ENCODE measurements at places on chromosomes 5 and 9.

GRCh38 chr9:87515006-87515405 is 17.3 kb downstream of the DAPK1 start:
- no peak for DNase-seq

DNA sequence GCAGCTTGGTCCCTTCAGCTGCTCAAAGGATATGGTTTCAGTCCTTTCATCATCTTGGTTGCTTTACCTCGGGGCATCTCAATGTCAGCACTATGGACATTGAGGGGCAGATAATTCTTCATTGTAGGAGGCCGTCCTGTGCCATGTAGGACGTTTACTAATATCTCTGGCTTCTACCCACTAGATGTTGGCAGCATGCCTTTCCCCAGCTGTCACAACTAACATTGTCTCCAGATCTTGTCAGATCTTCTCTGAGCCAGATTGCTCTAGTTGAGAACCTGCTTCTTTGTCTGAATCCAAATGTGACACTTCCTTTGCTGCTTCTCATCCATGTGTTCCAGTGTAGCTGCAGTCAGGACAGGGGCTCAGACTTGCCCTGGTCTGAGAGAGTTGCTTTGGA is 10.3 kb downstream of the PTPA start:
- no peak for DNase-seq

- DNase-seq = peak; percentile 62
Observed at GRCh38 chr9:38017149-38017884, 51.7 kb downstream of the SHB start.

DNA sequence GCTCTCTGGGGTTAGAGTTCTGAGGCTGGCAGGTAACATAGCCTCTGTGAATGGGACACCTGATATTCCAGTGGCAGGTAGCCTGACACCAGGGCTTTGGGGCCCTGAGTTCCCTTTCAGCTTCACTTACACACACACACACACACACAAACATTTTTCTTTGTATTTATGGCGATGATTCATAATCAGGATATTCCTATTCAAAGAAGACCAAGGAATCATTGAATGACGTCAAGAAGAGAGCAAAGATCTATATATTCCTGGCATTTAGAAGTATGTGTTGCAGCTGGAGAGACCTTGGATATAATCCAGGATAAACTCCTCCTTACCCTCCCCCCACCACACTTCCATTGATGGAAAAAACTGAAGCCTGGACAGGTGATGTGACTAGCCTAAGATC is 7.9 kb upstream of the ENTREP1 start:
- no peak for DNase-seq

DNA sequence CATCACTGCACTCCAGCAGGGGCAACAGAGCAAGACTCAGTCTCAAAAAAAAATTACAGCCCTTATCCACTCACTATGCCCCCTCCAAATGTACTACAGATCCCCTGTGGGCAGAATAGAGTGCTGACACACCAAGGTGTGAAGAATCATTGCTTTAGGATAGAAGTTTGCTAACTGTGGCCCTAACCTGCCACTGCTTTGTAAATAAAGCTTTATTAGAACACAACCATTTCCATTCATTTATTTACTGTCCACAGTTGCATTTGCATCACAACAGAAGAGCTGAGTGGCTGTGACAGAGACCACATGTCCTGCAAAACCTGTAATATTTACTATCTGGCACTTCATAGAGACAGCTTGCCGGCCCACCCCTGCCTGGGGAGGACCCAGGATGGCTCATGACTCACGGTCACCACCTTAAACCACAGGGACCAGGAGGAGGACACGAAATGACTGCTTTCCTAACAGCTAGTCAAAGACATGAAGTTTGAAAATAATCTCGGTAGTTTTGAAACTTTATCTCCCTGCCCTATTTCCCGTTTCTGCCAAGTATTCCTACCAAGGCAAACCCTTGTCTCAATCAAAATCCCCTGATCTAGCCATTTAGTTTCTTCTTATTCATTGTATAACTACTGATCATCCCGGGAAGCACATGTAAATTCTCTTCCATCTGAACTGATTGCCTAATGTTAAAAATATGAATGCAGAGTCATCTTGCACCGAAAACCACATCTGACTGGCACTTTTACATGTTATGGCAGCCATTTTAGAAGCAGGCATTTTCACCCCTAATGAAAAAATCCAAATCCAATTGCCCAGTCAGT is 206.1 kb downstream of the SLIT3 start:
- no peak for DNase-seq

DNA sequence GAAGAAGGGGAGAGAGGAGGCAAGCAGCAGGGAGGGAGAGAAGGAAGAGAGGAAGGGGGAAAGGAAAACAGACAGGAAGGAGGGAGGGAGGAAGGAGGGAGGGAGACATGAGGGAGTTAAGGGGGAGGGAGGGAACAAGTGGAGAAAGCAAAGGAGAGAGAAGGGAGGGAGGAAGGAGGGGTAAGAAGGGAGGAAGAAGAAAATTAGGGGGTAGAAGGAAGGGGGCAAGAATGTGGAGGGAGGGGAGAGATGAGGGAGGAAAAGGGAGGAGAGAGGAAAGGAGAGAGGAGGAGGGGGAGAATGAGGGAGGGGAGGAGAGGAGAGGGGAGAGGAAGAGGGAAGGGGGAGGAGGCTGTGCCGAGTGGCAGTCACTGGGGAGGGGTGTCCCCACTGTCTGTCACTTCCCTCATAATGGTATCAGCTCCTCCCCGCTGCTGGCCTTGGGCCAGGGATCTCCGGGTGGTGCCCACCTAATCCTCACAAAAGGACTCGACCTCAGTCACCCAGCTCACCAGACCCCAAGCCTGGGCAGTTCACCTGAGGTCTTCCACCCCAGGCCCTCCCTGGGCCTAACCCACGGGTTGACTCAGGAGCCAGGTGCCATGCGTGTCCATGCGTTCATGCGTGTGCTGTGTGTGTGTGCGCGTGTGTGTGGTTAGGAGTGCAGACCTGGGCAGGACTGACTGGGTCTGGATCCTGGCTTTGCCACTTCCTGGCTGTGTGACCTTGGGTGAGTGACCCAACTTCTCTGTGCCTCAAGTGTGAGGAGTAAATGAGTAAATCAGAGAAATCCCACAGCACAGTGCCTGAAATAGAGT is 18.1 kb downstream of the C9orf50 start:
- no peak for DNase-seq

DNA sequence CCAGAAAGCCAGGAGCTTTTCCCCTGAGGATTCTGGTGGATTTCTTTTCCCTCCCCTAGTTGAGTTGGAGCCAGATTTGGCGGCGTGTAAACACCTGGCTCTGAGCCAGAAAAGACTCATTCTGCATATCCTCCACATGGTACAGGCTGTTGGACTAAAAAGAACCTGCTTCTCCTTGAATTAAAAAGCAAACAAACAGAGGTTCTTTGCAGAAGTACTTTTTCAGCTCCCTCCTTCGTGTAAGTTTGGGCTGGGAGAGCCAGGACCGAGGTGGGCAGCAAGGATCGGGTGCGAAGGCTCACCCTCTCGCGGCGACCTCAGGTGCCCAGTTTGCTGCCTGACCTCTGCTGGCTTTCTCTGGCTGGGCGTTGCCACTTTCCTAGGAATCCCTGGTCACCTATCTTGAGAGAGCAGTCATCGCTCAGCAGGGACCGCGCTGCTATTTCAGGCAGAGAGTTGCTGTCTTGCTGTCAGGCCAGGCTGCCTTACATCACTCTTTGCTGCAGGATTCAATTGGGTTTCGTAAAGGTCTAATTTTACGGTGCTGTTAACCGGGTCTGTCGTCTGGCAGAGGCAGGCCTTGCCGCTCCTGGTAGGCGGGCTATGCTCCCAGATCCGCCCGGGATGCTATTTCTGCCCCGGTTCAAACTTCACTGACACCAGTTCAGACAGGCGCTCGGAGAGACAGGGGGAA is 3.2 kb downstream of the PAPPA start:
- DNase-seq = peak; percentile 52

DNA sequence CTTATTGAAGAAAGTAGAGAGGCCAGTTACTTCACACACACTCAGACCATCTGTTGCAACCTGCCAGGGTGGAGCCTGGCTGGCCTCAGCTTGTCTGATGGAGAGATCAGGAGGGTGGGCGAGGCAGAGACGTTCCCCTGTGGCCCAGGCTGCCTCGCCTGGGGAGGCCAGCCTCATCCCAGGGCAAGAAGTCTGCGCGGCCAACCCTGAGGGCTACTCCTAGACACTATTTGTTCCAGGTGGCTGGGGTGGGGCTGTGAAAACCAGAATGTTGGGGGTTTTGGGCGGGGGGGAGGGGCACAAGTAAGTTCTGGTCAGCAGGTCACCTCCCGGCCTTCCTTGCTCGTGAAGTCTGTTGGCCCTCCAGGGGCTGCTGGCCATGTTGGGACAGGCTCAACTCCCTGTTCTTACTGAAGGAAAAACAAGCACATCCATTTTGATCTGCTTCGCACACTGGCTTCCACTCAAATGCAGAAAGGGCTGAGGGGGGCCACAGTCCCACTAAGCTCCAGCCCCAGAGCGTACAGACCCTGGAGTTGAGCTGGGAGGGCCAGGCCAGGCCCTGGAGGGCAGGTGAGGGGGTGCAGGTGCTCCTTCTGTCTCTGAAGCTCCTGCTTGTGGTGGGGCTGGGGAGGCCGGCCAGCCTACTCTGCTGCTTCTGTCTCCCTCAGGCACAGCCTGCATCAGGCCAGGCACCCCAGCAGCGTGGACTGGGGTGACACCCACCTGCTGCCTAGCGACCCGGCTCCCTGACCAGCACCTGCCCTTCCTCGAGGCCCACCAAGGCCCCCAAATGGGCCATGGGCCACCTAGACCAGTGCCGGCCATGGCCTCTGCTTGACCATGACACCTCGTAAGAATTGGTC is 46.6 kb downstream of the SECISBP2 start:
- DNase-seq = no peak

DNA sequence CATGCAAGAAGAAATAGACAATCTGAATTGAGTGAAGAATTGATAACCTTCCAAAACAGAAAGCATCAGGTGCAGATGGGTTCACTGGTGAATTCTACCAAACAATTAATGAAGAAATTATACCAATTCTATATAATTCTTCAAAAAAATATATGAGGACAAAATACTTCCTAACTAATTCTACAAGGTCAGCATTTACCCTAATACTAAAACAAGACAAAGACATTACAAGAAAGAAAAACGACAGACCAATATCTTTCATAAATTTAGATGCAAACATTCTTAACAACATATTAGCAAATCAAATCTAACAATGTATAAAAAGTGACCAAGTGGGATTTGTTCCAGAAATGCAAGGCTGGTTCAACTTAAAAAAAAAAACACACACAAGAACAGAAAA is 183.9 kb downstream of the BARX1 start:
- DNase-seq = no peak

DNA sequence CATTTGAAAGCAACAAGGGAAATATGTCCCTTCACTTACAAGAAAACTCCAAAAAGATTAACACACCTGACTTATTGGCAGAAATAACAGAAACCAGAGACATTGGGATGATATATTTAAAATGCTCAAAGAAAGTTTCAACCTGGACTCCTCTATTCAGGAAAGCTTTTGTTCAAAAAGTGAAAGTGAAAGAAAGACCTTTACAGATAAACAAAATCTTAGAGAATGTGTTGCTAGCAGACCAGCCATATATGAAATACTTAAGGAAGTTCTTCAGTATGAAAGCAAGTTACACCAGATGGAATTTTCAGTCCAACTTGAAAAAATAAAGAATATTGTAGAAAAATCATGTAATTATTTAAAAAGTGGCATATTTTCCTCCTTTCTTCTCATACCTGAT is 1075.1 kb downstream of the NR2F1-AS1 start:
- DNase-seq = no peak

DNA sequence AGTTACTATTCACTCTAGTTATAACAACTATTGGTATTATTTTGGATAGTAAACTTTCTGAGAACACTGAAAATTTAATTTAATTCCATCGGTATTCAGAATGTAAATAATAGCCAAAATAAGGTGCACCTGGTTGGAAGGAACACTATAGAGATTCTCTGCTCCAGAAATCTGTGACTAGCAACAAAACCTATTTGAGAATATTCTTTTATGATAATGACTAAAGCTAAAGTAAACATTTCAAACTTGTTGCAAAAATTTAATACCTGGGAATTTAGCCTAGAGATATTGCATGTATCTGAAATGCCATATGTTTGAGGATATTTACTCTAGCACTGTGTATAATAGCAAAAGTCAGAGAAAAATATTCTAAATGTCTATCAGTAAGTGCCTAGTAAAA is 144.1 kb downstream of the PLK2 start:
- no peak for DNase-seq

DNA sequence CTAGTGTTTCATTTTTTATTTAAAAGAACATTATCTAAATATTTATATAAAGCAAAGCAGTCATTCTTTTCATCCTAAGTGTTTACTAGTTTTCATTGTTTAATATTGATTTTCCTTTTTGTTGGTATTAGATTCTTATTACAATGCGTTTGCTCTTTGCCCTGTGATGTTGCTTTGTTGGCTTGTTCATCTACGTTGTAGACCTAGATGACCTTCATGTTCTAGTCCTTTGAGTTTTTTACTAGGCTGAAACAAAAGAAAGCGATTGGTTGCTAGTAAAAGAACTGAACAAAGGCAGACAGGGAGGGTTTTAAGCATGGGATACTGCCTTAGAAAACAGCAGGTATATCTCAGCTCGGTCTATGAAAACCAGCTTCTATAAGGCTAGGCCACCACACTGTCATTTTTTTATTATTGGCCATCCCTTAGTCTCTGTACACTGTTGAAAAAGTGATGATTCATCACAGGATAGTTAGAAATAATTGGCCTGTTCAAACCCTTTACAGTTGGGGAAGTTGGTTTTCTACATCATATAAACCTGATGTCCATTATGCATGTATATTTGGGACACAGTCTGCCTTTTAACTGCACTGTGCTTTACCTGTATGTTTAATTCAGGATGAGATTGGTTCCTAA is 119.0 kb downstream of the ZCCHC7 start:
- DNase-seq = no peak

- DNase-seq = no peak
Observed at GRCh38 chr9:36214571-36214970, 23.9 kb downstream of the CLTA start.

GRCh38 chr5:178428341-178429155 is 161.6 kb downstream of the COL23A1 start:
- DNase-seq = no peak

- no peak for DNase-seq
Observed at GRCh38 chr9:23321049-23321448, 505.0 kb downstream of the ELAVL2 start.

- DNase-seq = no peak
Observed at GRCh38 chr9:133735931-133736330, 2.2 kb downstream of the SARDH start.

- DNase-seq = no peak
Observed at GRCh38 chr5:111013011-111013410, 58.5 kb upstream of the TSLP start.

DNA sequence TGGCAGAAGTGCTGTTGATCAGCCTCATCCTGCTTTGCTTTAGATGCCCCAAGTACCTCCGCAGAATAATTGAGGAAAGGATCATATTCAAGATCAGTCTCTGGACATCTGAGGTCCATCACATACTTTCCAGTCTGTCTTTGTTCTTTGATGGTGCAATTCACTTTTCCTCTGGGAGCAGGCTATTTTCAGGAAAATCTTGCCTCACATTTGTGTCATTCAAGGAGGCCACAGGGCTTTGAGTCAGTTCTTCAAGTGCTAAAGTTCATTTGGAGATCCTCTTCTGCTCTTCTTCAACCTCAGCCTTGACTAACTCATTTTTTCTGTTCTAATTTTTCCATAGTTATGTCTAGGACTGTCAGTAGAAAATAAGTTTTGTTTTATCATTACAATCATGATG is 18.6 kb downstream of the EQTN start:
- no peak for DNase-seq

Measured in glutamatergic neuron (in vitro differentiated cells).